ENCODE measurements at places on chromosomes 4 and X. TPM values are rescaled to one million over a fixed set of nuclear protein-coding genes. Genes with fewer than 3 reads are reported as not detected.

The FABP2 gene
- 0.22 TPM for polyA plus RNA-seq

The SCML2 gene
- 1.1 TPM for polyA plus RNA-seq

The BST1 gene
- polyA plus RNA-seq, result 15.6 TPM

The SPANXB1 gene
- not detected for polyA plus RNA-seq

The YY2 gene
- polyA plus RNA-seq, result 1.1 TPM

The GYPE gene
- polyA plus RNA-seq, result 0.15 TPM

The SUV39H1 gene
- polyA plus RNA-seq, result 2.8 TPM
